Retina (tissue), 1 donor: ENCODE measurements at places on chromosomes 12 and 14.

GRCh38 chr14:90630171-90630806, 185.9 kb downstream of the TTC7B start:
- DNase-seq, result no peak

DNA sequence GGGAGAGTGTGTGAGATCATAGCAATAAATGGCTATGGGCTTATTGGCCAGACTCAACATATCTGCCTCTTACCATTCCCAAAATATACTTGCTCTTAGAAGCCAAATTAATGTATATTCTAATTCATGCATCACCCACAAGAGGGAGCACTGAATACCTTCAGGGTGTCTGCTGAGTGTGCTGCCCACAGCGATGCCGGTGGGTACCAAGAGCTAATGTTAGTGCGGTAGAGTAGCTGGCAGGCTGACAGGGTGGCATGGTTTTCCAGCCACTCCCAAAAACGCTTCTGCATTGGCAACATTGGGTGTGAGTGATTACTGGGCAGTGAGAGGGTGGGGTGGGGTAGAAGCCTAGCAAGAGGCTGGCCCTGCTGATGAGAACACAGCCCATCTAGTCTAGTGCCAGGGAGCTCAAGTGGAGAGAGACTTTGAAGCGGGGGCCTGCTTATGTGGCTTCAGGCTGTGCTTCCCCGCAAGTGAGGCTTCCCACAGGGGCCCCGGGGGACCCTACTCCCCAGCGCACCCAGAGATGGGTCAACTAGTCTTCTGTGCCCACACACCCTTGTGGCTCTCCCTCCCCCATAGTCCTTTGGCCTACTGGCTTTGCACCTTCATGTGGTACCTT, 9.2 kb upstream of the PLEKHD1 start:
- peak; percentile 18 for DNase-seq

DNA sequence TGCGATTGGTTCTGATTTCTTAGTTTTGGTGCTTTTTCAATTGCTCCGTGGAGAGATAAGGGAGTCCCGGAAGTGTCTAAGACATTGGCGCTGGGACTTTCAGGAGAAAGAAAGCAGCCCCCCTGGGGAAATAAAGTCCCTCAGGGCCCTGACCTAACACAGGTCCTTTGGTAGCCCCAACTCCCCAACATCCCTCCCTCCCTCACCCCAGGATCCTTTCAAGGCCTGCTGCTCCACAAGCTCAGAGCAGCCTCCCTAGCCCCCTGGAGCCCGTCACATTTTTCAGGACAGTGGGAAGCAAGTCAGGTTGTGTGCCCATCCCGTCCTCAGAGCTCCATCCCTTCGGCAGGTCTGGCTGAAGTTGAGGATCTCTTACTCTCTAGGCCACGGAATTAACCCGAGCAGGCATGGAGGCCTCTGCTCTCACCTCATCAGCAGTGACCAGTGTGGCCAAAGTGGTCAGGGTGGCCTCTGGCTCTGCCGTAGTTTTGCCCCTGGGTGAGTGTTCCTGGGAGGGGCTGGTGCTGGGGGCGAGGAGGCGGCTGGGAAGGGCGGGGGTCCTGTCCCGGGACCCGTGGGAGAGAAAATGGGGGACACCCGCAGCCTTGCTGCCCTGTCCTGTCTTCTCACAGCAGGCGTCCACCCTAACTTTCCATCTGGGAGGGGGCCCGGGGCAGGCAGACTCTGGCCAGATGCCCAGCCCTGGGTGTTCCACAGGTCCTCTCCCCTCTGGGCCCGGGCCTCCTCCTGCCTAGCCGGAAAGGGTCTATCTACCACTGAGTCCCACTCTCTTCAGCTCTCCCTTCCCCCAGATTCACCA, 950 bp downstream of the IFI27 start:
- DNase-seq, result no peak

DNA sequence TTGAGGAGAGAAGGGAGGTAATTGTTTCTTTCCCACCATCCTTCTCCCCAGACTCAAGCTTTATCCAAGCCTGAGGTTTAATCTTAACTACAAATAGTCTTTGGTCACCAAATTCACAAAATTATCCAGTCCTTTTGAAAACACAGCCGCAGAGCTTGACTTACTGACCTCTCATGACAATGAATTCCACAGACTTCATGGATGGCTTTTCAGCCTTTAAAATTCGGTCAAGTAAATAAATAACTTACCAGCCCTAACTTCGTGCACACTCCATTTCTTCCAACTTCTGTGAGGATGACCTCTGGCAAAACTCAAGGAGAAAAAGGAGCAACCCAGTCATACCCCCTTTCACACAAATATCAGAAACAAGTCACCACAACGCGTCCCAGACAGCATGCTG, 137.0 kb upstream of the CDKN3 start:
- no peak for DNase-seq
